ENCODE measurements at places on chromosomes 7 and 10.

DNA sequence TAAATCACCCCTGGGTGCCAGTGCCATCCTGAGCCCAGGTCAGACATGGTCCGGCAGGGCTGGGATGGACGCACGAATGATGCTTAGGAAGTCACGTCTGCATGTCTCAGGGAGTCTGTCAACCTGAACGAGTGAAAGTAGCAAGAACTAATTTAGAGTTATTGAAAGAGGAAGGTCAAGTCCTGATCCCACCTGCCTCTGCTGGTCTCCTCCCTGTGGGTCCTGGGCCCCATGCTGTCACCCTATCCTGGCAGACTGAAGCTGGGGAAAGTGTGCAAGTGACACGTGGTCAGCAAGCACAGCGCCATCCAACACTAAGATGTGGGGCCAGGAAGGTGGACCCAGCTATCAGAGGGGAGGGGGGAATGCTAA is 26.1 kb upstream of the GRID1 start:
- no peak for DNase-seq

DNA sequence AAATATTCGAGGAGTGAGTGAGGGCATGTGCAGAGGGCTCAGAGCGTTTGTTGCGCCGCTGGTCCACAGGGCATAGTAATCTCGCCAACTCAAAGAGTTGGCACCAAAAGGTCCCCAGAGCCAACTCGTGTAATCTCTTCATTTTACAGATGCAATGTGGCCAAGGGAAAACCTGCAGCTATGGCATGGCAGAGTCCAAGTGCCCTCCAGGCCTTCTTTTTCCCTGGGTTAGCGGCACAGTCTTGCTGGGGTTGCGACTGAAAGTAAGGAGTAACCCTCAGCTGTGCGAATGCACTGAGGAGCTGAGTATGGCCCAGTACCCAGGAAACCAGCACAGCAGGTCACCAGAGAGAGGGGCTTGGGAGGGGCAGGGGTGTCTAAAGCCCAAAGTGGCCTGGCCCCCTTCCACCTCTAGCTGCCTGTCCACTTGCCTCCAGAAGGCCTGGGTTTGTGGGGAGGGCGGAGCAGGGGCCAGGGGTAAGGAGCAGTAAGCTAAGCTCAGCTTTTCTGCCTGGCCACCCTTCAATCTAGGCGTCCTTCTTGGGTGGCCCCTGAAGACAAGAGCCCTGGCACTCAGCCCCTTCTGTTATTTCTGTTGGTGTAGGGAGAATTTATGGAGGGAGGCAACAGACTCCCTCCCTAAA is 3.3 kb upstream of the GAD2 start:
- no peak for DNase-seq

- DNase-seq, result no peak
Measured at GRCh38 chr10:114320249-114321116, 81.4 kb downstream of the VWA2 start.

GRCh38 chr7:111089822-111090426 is 1.0 kb upstream of the LRRN3 start:
- DNase-seq, result no peak

DNA sequence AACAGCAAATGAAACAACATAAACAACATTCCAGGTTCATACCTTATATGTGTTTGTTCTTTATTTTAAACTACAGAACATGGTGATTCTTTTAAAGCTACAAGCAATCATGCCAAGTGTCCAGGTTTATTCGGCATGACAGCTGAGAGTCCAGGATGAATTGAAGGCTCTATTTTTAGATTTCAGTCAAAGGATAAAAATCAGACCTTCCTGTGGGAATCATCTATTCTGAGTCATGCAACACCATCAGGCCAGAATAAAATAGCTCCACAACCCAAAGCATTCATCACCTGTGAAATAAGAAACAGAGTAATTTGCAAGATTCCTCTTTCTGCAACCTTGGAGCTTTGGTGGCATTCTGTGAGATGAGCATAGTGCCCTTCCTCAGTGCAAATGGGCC is 292.4 kb upstream of the MYO3A start:
- no peak for DNase-seq

DNA sequence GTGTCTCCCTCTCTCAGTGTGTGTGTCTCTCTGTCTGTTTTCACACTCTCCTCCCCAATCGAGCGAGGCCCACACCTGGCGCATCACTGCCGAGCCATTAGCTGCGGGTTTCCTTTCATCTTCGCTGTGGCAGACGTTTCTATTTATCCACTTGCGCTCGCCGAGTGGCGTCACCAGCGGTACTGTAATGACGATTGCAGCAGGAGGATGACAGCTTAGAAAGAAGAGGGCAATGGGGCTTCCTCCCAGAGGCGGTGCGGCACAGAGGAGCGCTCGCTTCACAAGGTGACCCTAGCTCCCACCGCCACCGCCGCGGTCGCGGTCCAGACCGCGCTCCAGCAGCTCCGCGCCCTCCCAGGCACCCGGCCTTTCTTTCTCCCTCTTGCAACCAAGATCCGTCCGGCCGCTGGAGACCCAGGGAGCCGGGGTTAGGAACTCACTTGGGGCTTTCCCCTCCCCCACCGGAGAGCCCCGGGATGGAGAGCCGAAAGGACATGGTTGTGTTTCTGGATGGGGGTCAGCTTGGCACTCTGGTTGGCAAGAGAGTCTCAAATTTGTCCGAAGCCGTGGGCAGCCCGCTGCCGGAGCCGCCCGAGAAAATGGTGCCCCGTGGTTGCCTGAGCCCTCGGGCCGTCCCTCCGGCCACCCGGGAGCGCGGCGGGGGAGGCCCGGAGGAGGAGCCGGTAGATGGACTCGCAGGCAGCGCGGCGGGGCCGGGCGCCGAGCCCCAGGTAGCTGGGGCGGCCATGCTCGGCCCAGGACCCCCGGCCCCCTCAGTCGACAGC is at the start of gene EVX1:
Gene EVX1 (plus strand): TSS at position 248 of the 785 bp plus-strand sequence. CDS start 229 bp downstream, at position 477.
- DNase-seq, result peak; percentile 76

Measured in NCI-H510A (cell line).